ENCODE measurements at places on chromosomes 7 and 10.

DNA sequence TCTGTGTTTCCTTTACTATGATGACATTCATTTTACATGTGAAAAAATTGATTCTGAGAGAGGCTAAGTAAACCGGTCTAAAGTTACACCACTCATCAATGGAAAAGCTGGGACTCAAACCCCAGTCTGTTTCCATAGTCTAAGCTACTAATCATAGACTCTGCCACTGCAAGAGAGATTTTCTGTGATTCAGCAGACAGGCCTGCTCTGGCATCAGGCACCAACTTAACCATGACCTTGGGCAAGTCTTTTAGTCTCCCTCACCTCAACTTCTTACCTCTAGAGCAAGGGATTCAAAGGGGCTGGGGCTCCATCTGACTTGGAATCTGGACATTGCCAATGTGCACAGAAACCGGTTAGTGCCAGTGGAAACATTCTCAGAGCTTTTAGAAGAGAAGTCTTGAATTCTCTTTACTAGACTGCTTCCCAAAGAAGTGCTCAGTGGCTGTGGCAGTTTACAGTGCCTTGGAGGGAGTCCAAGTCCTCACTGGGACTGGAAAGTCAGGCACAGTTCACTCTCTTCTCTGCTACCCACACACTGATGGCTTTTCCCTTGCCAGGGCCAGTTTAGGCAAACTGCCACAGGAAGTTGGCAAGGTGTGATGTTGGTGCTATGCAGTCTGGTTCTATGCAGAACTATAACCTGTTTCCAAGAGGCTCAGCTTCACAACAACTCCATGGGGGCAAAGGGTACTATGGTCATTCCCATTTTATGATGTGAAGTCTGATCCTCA, 4.5 kb upstream of the BLNK start:
- ATAC-seq = no peak

DNA sequence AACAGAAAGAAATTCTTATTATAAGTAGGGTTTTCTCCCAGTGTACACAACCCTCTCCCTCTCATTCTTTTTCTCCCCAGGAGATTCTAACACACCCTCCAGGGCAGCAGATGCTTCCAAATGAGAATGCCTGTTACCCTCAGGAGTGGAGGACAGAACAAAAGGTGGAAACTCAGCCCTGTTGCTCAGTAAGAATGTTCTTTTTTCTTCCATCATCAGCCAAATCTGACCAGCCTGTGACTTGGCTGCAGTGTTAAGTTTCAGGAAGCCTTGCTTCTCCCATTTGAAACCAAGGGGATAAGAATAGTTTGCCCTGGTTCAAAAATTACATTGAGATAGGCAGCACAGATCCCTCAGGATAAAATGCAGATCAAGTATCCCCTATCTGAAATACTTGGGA, 77.5 kb upstream of the EEPD1 start:
- ATAC-seq = no peak

DNA sequence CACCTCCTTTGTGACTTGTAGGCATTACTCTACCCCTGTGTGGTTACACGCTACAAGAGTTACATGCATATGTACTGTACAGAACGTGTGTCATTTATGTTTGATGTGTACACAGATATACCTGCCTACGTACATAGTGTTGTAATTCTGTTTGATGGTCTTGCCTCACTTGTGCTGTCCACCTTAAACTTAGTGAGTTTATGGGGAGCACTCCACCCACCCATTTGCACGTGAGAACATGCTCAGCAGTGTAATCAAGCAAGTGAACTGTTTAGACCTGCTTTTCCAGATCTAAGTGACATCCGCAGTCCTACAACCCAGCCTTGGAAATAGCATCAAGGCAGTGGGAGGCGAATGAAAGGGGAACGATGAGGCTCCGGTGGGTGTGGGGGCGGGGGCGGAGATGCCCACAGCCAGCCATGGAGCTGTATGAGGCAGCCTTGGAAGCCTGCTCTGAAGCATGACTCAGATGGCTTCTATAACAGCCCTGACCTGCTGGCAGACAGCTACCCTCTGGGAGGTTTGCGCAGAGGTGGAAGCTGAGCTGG, 52.1 kb downstream of the SUFU start:
- ATAC-seq = peak; percentile 90

GRCh38 chr10:108812906-108813305, 1110.4 kb downstream of the XPNPEP1 start:
- no peak for ATAC-seq

GRCh38 chr7:17772581-17773288, 167.6 kb downstream of the SNX13 start:
- ATAC-seq = peak; percentile 14

DNA sequence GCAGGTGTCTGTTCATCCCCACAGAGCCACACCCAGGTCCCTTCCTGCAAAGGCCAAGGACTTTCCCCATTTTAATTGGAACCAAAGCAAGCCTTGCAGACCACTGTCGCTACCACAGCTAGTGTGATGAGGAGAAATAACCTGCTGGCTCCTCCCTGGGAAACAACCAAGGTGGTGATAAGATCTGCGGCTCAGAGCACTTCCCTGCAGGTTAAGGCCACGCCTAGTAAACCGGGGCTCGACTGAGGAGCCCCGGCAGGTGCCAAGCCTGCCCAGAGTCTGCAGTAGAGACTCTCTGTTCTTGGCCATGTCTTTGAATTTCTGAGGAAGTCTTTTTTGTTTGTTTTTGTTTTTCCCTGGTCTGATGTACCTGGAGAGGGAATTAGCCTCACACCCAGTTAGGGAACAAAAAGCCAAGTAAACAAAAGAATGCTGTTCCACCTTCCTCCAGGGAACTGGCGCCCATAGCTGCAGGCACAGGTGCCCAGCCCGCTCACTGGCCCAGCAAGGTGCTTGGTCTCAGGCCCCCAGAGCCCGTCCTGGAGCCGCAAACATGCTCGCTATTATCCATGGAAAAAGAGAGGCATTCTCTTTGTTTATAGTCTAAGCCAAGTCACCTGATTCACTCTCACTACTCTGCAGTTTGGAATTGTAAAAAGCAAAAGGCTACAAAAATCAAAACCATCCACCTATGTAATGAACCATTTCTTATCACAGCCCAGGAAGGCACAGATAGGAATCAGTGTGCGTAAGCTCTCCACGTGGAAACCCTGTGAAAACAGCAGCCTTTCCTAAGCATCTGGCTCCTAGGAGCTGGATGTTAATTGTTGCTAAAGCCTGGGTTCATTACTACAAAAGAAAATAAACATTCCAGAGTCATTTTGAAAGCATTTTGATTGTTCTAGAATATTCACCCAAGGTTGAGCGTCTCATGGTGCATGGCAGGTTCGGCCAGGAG, 2.7 kb downstream of the GPR146 start:
- ATAC-seq = no peak

GRCh38 chr10:80946073-80946472, 408.4 kb downstream of the SH2D4B start:
- ATAC-seq = no peak

Measured in motor neuron (in vitro differentiated cells).